RPMI7951 (cell line): ENCODE measurements at places on chromosomes 7 and 10.

DNA sequence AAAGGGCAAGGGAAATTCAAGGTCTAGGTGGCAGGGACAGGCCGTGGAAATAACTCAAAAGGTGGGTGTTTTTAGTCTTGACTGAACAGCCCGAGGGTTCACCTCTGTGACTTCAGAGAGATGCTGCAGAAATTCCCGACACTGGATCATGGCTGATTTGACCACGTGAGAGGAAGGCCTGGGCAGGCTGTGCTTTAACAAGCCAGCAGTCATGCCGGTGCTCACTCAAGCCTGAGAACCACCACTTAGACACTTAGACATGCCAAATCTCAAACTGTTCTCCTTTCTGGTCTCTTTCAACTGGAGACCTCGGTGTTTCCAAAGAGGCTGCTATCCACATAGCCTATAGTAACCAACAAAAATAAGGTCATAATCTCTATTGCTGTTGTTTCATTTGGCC is 15.4 kb downstream of the TECTB start:
- DNase-seq, result no peak

GRCh38 chr7:78082556-78082955 is 284.0 kb downstream of the PHTF2 start:
- no peak for DNase-seq

DNA sequence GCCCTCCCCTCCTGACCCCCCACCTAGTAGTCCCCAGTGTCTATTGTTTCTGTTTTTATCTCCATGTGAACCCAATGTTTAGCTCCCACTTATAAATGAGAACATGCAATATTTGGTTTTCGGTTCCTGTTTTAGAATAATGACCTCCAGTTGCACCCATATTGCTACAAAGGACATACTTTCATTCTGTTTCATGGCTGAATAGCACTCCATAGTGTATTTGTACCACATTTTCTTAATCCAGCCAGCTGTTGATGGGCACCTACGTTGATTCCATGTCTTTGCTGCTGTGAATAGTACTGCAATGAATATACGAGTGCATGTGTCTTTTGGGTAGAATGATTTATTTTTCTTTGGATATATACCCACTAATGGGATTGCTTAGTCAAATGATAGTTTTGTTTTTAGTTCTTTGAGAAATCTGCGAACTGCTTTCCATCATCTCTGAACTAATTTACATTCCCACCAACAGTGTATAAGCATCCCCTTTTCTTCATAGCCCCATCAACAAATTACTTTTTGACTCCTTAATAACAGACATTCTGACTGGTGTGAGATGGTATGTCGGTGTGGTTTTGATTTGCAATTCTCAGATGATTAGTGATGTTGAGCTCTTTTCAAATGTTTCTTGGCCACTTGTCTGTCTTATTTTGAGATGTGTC is 128.4 kb upstream of the PHYHIPL start:
- no peak for DNase-seq

GRCh38 chr7:38296059-38296857 is 22.8 kb upstream of the TARP start:
- no peak for DNase-seq
